Activated CD8-positive, alpha-beta memory T cell treated with anti-CD3 and anti-CD28 coated beads, Interleukin-2, amount 10 ng/mL, durations not matched to agents 7 days and 5 days (primary cell): ENCODE measurements at places on chromosomes 5 and 9. TPM values are rescaled to one million over a fixed set of nuclear protein-coding genes. Genes with fewer than 3 reads are reported as not detected.

The MZB1 gene
- 51.7 TPM for total RNA-seq

The MED10 gene
- total RNA-seq, result 41.2 TPM

The KIF24 gene
- total RNA-seq, result 9.3 TPM

- DNase-seq, result no peak
Measured at GRCh38 chr5:75547812-75548211, 36.1 kb downstream of the POLK start.

GRCh38 chr5:177449140-177450061 is 2.8 kb downstream of the PRR7 start:
- no peak for DNase-seq

- DNase-seq, result no peak
Measured at GRCh38 chr5:113502073-113502472, 11.4 kb upstream of the YTHDC2 start.

DNA sequence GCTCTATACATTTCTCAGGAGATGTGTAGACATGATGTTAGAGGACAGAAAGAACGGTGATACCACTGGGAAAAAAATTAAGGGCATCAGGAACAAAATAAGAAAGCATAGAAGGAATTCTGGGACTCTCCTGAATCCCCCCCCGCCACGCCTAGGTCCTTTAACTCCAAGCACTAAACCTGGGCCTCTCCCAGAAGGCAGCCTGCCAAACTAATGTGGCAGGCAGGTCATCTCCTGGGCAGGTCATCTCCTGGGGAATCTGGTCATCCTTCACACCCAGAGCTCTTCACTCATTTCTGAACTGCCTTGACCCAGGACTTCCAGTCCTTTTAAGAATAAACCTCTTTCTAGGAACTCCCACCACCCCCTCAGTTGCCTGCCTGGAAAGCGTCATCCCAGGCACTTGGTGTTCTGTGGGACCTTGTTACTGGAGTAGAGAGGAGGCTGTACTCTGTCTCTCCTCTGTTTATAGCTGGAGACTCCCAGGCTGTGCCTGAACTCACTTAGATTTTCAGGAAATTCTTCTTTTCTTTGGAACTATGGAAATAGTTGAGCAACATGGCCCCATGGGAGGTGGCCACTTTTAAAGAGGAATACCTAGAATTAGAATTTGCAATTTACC is 24.1 kb downstream of the PSAT1 start:
- peak; percentile 12 for DNase-seq

- DNase-seq, result peak; percentile 47
Measured at GRCh38 chr5:1522601-1523479, 920 bp downstream of the LPCAT1 start.

DNA sequence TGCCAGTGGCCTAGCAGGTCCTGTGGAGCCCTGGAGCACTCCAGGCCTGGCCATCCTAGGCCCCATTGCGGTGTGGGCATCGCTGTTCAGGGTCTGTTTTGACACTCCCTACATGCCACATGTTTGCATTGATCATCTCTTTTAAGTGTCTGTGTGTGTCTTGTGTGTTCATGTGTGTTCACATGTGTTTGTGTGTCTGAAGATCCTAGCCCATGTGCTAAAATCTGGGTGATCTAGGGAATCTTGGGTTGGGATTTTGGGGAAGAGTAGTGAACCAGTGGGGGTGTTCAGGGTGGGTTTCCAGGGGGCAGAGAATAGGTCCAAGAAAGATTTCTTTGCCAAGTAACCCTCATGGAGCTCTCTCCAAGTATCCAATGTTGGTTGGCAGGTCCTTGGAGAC is 8.4 kb downstream of the PSD2 start:
- no peak for DNase-seq

GRCh38 chr9:1535051-1535450 is 480.1 kb upstream of the SMARCA2 start:
- no peak for DNase-seq
